AG10803 (cell line): ENCODE measurements at places on chromosomes 5 and 9.

DNA sequence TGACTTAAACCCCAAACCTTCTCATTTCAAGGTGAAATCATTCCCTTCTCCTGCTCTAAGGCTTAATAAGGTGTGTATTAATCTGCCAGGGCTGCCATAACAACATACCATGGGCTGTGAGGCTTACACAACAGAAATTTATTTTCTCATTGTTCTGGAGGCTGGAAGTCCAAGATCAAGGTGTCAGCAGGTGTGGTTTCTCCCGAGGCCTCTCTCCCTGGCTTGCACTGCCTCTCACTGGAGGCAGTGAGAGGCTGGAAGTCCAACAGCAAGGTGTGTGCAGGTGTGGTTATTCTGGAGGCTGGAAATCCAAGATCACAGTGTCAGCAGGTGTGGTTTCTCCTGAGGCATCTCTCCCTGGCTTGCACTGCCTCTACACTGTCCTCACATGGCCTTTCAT is 280.3 kb upstream of the TUT7 start:
- DNase-seq = no peak

GRCh38 chr5:163614787-163615186 is 109.4 kb downstream of the MAT2B start:
- DNase-seq = peak; percentile 8

DNA sequence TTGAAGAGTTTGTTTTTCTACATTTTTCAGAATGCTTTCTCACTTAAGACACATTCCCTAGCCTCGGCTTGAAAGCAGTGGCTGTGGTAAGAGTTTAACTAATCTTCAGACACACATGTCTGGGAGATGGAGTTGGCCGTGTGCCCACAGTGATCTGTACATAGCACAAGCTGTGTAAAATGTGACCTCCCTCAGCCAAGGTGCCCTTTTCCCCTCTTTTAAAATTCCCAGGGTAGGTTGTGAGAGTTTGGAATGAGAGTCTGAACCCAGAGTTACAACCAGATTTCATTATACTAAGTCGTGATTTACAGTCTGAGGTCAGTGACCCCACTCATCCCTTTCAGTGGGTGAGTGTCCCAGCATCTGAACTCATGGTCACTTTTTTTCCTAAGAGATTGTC is 230.4 kb downstream of the DOCK8 start:
- peak; percentile 7 for DNase-seq

DNA sequence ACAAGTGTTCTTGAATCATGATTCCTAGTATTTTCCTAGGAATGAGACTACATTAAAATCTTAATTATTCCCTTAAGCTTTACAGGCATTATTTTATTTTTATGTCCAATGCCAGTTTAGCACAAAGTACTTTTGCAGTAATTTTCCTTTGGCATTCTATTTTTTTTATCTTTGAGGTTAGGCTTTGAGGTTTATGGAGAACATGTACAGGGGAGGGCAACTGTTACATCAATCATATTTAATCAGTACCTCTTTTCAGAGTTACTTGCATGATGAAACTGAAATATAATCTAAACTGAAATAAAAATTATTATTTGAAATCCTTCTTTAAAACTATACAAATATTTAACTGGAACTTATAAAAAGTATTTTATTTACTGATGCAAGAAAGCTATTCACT is 118.2 kb upstream of the MPDZ start:
- no peak for DNase-seq

- DNase-seq = no peak
Observed at GRCh38 chr5:40332970-40333369, 346.7 kb upstream of the PTGER4 start.

DNA sequence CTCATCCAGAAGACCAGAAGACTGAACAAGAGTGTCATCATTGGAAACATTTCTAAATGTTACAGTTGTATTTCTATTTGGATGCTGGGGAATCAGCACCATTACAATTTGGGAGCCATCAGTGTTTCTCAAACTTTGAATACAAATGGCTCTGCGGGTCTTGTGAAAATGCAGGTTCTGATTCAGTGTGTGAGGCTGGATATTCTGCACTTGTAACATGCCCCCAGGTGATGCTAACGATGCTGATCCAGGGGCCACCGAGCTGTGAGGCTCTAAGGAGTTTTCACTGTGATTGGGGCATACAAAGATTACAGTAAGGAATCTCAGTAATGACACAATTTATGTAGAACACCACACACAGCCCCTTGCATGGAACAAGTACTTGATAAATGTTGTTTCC is 167.7 kb downstream of the ACTL7B start:
- DNase-seq = no peak

DNA sequence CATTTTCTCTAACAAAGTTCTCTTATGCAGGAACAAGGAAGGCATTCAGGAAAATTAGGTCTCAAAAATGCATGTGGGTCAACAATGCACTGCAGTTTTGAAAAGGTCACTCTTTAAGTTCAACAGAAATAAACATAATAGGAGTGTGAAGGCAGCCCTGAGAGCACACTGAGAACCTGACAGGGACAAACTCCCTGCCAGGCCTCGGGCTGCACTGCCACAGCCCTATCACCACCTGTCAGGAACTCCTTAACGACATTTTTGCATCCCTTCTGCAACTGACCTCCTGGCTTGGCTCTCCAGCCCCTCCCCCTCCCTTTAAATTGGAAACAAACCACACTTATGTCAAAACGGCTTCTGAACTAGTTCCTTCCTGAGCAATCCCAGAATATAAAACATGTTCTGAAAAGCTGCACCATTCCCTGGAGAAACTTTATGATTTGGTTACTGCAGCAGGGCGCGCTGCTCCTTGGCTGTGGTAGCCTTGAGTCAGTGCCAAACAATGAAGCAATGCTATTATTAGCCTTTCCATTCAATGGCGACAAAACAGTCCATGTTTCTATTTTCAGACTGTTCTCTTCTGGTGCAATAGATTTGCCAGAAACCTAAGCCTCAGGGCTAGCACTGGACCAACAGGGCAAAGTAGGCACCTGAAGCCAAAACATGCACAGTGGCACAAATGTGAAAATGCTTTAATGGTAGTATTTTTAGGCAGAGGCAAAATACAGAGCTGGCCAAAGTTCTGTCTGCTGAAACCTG is 160.1 kb upstream of the ZNF608 start:
- DNase-seq = peak; percentile 80

DNA sequence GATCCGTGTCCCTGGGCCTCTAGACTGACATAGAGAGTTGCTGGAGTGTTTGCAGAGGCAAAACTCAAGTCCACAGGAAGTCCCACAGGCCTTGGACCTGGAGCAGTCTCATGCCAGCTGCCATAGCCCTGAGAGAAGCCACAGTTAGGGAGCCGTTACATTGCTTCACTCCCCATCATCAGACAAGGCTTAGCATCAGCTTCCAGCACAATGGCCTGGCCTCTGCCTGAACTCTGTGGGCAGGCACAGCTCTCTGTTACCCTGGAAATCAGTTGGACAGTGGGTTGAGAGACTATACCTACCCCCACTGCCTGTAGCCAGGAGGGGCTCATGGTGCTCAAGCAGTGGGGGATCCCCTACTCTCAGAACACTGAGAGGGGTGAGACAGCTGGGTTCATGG is 16.2 kb upstream of the C9orf72 start:
- no peak for DNase-seq

GRCh38 chr9:31394015-31394473 is 990.4 kb upstream of the ACO1 start:
- DNase-seq = no peak

- DNase-seq = peak; percentile 66
Observed at GRCh38 chr5:37838152-37838932, 1.5 kb downstream of the GDNF start.

GRCh38 chr9:134736791-134737497 is 95.3 kb downstream of the COL5A1 start:
- DNase-seq = no peak

GRCh38 chr5:39624268-39624886 is 199.6 kb upstream of the DAB2 start:
- peak; percentile 14 for DNase-seq

GRCh38 chr5:53089481-53089991 is 20.0 kb downstream of the MOCS2 start:
- DNase-seq = no peak

GRCh38 chr5:119393746-119394145 is 37.9 kb downstream of the TNFAIP8 start:
- DNase-seq = no peak

DNA sequence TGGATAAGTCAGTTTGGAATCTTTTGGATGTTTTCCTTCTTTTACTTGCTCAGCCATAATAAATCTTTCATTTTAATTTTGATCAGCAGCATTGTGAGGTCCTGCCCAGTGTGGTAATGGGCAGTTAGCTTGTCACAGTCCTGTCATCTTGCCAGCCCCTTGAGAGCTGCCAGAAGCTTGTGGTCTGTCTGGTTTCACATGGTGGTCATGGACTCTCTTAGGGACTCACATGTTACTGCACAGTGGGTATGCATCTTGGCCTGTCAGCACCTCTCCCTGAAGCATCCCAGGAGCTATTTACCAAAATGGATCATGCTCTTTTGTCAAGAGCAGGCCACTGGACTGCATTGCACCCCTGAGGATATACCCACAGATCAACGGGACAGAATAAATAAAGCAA is 60.3 kb downstream of the DAPK1 start:
- DNase-seq = peak; percentile 38

- DNase-seq = no peak
Observed at GRCh38 chr9:123470121-123470782, 114.3 kb downstream of the CRB2 start.

- no peak for DNase-seq
Observed at GRCh38 chr9:27210588-27210987, 86.4 kb downstream of the EQTN start.

GRCh38 chr5:142181096-142181495 is 72.5 kb downstream of the NDFIP1 start:
- no peak for DNase-seq

GRCh38 chr9:6686396-6686795 is 40.9 kb upstream of the GLDC start:
- DNase-seq = peak; percentile 42

DNA sequence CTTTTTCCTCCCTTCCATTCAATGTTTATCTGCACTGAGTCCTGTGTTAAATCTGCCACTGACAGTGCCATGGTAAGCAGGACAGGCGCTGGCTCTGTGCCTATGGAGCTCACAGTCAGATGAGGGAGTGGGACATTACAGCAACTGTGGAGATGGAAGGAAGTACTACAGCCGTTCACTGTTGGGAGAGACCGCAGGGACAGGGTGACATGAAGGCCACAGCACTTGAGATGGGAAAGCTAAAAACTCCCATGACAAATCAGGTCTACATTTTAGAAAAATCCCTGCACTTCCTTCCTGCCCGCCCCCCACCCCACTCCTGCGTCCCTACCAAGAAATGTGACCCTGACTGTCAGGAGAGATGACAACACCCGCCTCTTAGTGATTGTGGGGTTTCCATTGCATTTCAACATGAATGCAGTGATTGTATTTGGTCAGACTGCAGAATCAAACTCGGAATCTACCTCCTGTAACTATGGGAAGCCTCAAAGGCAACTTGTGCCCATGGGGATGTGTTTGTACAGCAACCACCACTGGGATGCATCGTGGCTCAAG is 56.4 kb downstream of the GTF3C4 start:
- no peak for DNase-seq

DNA sequence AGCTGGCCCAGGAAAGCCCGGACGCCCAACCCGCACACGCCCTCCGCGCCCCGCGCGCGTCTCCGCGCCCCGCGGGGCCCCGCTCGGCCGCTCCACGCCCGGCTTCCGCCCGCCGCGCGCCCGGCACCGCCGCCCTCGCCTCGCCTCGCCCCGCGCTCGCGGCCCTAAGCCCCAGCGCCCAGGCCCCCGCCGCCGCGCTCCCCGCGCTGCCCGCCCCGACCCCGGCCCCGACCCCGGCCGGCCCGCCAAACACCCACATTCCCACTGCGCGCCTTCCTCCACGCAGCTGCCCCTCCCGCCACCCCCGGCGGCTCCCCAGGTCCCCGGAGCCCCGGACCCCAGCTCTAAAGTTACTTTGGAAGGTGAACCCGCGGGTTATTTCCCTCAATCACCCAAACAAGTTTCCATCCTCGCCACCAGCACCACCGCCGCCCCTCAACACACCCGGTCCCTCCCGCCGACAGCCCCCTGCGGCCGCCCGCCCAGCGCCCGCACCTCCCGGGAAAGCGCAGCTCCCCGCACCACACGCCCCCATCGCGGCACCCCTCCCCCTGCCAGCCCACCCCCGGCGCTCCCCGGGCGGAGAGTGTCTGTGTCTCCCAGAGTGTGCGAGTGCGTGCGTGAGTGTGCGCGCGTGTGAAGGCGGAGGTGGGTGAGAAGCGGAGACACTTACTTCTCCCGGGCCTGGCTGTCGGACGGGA is 439 bp downstream of the SSBP2 start:
- no peak for DNase-seq

DNA sequence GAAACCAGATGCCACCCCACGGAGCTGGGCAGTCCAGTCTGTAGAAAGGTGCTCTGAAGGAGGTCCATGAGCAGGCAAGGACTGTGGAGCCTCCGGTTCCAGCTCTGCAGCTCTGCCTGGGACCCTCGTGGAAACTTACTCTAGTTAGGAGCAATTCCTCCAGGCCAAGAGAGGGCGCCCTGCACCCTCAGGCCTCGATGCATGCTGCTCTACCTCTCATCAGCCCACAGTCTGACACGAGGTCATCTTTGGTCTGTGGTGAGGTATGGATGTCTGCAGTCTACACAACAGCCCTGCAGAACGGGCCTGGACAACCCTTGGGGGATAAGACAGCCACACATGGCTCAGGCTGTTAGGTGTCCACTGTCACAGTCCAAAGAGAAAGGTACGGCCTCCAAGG is 50.6 kb upstream of the UBTD2 start:
- DNase-seq = no peak

DNA sequence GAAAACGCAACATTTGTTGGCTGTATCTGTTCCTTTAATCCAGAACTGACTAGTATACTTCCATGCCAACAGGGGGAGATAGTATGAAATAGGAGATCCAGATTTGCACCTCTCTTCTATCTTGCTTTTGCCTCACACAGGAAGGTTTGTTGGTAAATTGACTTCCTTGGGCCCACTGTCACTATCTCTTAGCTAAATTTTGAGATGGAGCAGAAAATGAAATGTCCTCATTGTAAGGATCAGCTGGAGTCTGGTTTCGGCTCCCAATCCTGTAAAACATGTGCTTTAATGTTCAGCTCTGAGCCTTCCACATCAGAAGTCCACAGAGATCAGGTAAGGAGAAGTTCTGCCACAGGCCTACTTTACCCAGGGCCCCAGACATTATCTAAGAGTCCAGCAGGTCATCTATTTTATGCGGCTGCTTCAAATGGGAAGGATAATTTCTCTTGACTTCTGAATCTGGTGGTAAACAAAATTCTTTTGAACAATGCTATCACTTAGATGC is 176.8 kb downstream of the FER start:
- no peak for DNase-seq

GRCh38 chr9:18890372-18890771 is 142.6 kb downstream of the SAXO1 start:
- peak; percentile 53 for DNase-seq

GRCh38 chr5:41683181-41683580 is 172.8 kb upstream of the PLCXD3 start:
- no peak for DNase-seq

GRCh38 chr9:82829818-82830217 is 233.1 kb downstream of the RASEF start:
- no peak for DNase-seq

DNA sequence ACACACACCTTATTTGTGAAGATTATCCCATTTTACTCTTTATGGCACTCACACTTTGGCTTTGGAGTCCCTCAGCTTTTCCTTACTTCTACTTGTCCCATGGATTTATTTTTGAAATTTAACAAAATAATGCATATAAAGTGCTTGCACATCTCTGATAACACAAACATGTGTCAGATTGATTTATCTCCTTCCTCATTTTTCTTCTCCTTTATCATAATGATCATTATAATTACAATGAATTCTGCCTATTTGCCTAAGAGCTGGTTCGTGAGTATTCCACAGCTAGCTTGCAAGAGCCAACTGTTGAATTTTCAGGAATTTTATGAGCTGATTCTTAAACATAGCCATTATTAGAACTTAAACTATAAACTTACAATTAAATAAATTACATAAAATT is 347.7 kb downstream of the CHSY3 start:
- no peak for DNase-seq
